ENCODE measurements at places on chromosomes 5 and 9.

GRCh38 chr5:18043344-18043743 is 409.1 kb downstream of the TAF11L14 start:
- DNase-seq: no peak

GRCh38 chr5:44536650-44537260 is 147.5 kb upstream of the FGF10 start:
- DNase-seq: no peak

- DNase-seq: no peak
Measured at GRCh38 chr5:173065155-173065554, 9.0 kb downstream of the CREBRF start.

DNA sequence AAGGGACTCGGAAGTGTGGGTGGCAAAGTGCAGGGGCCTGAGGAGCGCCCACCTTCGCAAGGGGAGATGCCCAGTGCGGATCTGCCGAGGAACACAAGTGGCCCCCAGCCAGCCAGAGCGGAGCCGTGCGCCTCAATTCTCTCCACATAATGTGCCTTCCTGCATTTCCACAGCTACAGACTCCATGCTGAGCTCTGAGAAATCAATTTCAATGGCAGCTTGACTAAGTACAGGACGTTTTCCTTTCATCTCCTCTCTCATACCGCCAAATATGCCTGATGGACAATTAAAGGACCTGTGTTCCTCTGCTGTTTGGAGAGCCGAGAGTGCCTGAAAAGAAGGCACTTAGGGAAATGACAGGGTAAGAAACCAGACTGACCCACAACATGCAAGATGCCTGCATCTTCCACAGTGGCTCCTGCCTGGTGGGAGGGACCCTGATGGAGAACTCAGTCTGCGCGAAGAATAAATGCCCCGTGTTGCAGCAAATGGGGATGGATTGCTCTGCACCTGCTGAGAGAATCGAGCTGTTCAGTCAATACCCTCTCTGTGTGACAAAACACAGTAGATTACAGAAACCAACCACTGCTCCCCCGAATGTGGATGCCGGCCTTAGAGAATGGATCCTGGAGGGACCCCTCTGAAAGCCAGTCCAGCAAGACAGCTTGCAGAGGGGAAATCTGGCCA is 38.6 kb upstream of the OLFM1 start:
- no peak for DNase-seq

DNA sequence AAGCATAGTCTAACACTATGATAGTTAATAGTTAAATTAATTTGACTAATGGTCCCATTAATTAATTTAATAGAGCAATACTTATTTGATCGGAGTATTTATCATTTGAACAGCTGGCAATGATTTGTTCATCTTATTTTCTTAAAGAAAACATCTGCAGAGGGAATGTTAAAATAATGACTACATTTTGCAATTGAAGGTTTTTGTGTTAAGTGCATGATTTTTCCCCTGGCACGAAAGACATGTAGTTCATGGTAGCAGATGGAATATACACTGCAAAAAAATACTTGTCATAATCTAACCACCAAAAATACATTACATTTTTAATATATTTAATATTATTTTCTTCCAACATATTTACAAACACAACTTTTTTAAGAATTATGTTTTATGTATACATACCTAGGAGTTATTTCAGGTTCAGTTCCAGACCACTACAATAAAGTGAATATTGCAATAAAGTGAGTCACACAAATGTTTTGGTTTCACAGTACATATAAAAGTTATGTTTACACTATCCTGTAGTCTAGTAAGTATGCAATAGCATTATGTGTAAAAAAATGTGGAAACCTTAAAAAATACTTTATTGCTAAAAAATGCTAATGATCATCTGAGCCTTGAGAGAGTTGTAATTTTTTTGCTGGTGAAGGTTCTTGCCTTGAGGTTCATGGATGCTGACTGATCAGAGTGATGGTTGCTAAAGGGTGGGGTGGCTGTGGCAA is 292.6 kb upstream of the DAB2 start:
- no peak for DNase-seq

GRCh38 chr9:13269589-13270452 is 9.7 kb downstream of the MPDZ start:
- DNase-seq: no peak
